Foreskin keratinocyte (primary cell): ENCODE measurements at places on chromosomes 4 and X. TPM values are rescaled to one million over a fixed set of nuclear protein-coding genes. Genes with fewer than 3 reads are reported as not detected.

Gene MID2
- 3.3 and 3.8 TPM in 2 replicates for polyA plus RNA-seq

Gene MBNL3
- polyA plus RNA-seq = 1.2 and 1.5 TPM in 2 replicates

Gene SCML2
- polyA plus RNA-seq = 0.93 and 1.4 TPM in 2 replicates

Gene DCAF12L2
- polyA plus RNA-seq = not detected in 2 replicates

Gene CCSER1
- 0.08 and 0.16 TPM in 2 replicates for polyA plus RNA-seq

Gene F11
- polyA plus RNA-seq = not detected in 2 replicates

Gene NIPAL1
- polyA plus RNA-seq = 3.2 and 4.3 TPM in 2 replicates

Gene UNC5C
- polyA plus RNA-seq = not detected in 2 replicates

Gene RAB41
- not detected in 2 replicates for polyA plus RNA-seq

Gene PSAPL1
- 0.01 TPM in 1 of 2 replicates, not detected in the other for polyA plus RNA-seq

Gene MTHFD2L
- 3.5 and 10.8 TPM in 2 replicates for polyA plus RNA-seq

Gene ARHGEF9
- polyA plus RNA-seq = 7.2 and 8.2 TPM in 2 replicates

Gene GK2
- polyA plus RNA-seq = not detected in 2 replicates

Gene CRLF2
- not detected in 2 replicates for polyA plus RNA-seq

Gene SFRP2
- not detected in 2 replicates for polyA plus RNA-seq

Gene PLK4
- 10.5 and 17.1 TPM in 2 replicates for polyA plus RNA-seq

Gene EREG
- 6.2 and 6.3 TPM in 2 replicates for polyA plus RNA-seq

Gene CCKAR
- polyA plus RNA-seq = not detected in 2 replicates

Gene TLR8
- polyA plus RNA-seq = not detected in 2 replicates

Gene NDNF
- not detected in 2 replicates for polyA plus RNA-seq

Gene MAGEA2B
- polyA plus RNA-seq = not detected in 2 replicates

Gene NAA11
- polyA plus RNA-seq = not detected in 2 replicates

Gene SPANXN4
- polyA plus RNA-seq = not detected in 2 replicates

Gene SLC9B1
- polyA plus RNA-seq = 0.16 and 0.18 TPM in 2 replicates

Gene ARMCX5
- 3.4 and 3.6 TPM in 2 replicates for polyA plus RNA-seq

Gene CCNG2
- 8.5 and 13.9 TPM in 2 replicates for polyA plus RNA-seq

Gene RHOXF2B
- polyA plus RNA-seq = not detected in 2 replicates

Gene DGKK
- polyA plus RNA-seq = not detected in 2 replicates

Gene SPINK2
- not detected in 2 replicates for polyA plus RNA-seq

Gene IL15
- 0.67 and 1.1 TPM in 2 replicates for polyA plus RNA-seq

Gene C4orf54
- not detected in 2 replicates for polyA plus RNA-seq

Gene WDR19
- polyA plus RNA-seq = 9.3 and 10.1 TPM in 2 replicates

Gene CLNK
- not detected in 2 replicates for polyA plus RNA-seq

Gene CENPVL3
- polyA plus RNA-seq = not detected in 2 replicates

Gene CXCL5
- polyA plus RNA-seq = 0.39 and 1.2 TPM in 2 replicates

Gene DCAF8L2
- polyA plus RNA-seq = not detected in 2 replicates

Gene ZCCHC18
- 0.02 and 0.08 TPM in 2 replicates for polyA plus RNA-seq

Gene BMX
- polyA plus RNA-seq = not detected in 2 replicates

Gene CCDC149
- polyA plus RNA-seq = 2.1 and 2.5 TPM in 2 replicates

Gene CORIN
- polyA plus RNA-seq = 0.02 TPM in 1 of 2 replicates, not detected in the other

Gene TMEM156
- 0.11 and 0.72 TPM in 2 replicates for polyA plus RNA-seq

Gene SPANXA2
- polyA plus RNA-seq = not detected in 2 replicates

Gene DCLK2
- not detected in 2 replicates for polyA plus RNA-seq

Gene GAGE12J
- not detected in 2 replicates for polyA plus RNA-seq

Gene CXCL9
- polyA plus RNA-seq = 0.01 TPM in 1 of 2 replicates, not detected in the other

Gene GABRE
- 3.9 and 4.4 TPM in 2 replicates for polyA plus RNA-seq

Gene IL2RG
- 0.16 and 0.17 TPM in 2 replicates for polyA plus RNA-seq

Gene GAGE12E
- not detected in 2 replicates for polyA plus RNA-seq

Gene PWWP3B
- 0.04 TPM in 1 of 2 replicates, not detected in the other for polyA plus RNA-seq

Gene FAM200B
- polyA plus RNA-seq = 32.8 and 38.3 TPM in 2 replicates
